Left forelimb (tissue), 1 donor: ENCODE measurements at places on chromosomes 1 and 21.

GRCh38 chr1:78096017-78096416 is 50.3 kb downstream of the GIPC2 start:
- no peak for DNase-seq

DNA sequence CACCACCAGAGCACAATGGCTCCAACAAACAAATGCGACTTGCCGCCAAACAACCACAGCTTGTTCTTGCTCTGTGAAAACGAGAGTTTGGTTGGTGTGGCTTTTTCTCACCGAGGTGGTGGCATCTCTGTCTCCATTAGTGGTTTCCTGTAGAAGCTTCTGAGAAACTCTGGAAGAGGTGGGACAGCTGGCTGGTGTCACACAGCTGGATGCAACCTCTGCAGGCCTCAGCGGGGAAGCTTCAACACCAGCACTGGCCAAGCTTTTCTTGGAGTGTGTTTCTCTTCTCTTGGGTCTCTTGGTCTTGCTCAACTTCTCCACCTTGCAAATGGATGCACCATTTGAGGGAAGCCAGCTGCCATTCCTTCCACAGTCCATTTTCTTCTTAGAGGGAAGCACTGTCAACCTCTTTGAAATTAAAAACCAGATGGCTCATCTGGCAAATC is 124.8 kb downstream of the KCNN3 start:
- no peak for DNase-seq

GRCh38 chr1:24903011-24903461 is 27.0 kb downstream of the RUNX3 start:
- DNase-seq: no peak

GRCh38 chr21:45126204-45126626 is 51.8 kb downstream of the ADARB1 start:
- no peak for DNase-seq

DNA sequence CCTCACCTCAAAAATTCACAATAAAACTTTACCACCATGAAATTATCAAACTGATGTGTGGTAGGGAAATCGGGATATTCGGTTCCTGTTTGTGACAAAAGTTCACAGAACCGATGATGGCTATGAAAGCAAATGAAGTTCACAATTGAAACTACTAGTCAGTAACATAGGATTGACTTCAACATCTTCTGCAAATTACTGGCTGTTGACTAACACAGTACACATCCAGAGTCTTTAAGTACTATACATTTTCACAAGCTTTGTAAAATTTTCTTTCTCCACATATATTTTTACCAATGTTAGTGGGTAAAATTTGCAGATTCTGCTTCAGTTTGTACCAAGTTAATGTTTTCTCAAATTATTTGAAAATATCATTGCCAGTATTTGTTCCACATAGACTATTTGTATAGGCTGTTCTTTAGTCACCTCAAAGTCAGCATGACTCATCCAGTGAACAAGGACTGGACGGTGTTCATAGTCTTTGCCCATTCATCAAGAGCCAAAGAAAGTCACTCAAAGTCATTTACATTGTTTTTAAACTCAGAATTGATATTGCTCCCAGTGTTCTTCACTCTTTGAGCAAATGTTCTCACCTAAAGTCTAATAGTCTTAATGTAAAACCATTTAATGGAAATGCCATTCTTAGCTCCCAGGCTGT is 213.4 kb downstream of the USP25 start:
- no peak for DNase-seq
